ENCODE measurements at places on chromosomes 11 and 22.

- DNase-seq, result no peak
Observed at GRCh38 chr11:35784699-35785098, 122.1 kb downstream of the TRIM44 start.

DNA sequence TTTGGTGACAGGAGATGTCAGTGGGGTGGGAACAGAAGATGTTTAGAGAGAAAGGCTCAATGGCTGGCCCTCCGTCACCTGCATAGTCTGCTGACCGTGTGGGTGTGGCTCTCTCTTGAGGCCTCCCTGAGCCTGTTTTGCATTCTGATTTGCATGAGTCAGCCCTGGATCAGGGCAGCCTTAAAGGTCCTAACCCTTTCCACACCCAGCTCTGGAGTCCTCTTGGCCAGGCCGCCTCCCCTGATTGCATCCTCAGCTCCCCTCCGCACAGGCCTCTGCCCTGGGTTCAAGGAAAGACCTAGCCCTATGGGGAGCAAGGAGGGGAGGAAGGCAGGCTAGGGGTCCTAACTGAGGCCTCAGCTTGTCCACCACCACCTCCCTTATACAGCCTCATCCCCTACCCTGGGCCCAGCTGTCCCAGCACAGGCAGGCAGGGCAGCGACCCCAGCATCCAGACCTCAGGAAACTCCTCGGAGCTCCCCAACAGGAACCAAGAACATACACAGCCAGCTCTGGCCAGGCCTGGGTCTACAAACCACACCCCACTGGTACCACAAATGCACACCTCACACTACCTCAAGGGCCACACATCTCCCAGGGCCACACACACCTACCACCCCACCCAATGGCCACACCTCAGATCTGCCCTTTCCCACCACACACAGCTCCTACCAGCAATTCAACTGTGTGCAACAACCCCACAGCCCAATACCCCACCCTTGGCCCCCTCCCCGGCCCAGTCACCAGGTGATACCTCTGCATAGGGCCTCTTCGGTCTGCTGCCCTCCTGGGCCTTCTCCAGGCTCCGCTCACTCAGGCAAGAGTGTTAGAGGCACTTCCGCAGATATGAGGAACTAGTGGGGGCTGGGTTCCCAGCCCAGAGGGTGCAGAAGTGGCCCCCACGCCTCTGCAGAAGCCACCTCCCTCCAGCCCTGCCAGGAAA is 13.7 kb downstream of the ARAP1 start:
- no peak for DNase-seq

DNA sequence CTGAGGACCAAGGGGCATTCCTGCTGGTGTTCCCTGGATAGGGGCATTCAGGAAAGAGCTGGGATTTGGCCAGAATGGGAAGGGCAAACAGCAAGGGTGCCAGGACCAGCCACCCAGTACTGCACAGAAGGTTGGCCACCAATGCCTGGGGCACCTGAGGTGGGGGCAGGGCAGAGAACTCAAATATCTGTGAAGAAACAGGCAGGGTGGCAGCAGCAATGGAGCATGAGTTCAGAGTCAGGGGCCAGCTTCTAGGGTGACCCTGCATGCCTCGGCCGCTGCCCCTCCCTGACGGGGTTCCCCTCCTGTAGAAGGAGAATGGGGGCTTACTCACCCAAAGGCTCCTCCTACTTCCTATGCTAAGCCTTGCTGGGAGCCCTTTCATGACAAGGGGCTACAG is 79.3 kb upstream of the SHANK2 start:
- DNase-seq, result no peak

- DNase-seq, result peak; percentile 10
Observed at GRCh38 chr11:104967534-104968354, 630 bp downstream of the CASP4 start.

DNA sequence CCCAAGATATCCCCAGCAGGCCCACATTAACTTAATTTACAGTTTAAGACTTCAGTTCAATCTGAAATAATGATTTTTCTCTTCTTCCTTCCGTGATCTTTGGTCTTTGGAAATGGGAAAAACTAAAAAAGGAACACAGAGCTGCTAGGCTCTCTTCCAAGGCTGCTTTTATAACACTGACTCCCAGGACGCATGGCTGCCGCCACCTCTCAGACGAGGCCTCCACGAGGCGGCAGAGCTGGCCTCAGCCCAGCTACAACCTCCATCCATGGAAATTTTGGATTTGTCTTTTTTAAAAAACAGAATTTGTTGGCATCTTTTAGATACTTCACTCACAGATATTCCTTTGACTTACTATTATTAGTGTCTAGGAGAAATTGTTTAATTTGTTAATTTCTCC is 385.5 kb upstream of the SYN3 start:
- DNase-seq, result no peak

GRCh38 chr11:71936825-71937224 is 8.0 kb downstream of the RNF121 start:
- no peak for DNase-seq

DNA sequence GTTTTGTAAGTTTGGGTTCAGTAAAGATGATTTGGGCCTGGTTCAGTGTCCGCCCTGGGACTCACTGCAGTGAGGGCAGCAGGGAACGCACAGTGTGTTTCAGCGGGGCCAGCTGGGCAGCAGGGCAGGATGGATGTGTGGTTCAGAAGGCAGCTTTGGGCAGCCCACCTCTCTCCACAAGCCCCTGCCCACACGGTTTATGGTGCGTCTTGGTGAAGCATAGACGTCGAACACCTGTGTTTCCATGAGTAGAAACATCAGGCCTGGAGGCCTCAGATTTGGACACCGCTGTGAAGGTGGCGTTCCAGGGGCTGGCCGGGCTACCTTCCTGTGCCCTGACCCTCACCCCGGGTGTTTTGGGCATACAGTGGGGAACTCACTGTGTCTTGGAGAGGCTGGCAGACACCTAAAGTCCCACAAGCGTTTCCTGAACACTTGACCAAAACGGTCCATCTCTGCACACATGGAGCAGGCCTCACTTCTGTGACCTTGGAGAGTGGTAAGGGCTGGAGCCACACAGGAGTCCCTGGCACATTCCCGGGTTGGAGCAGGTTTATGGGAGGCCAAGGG is 59.0 kb downstream of the ST14 start:
- DNase-seq, result no peak

Measured in SJSA1 (cell line).